ENCODE measurements at places on chromosomes 12 and 14.
A peak's percentile ranks its signal among the peaks of the same experiment; 100 is the strongest.

DNA sequence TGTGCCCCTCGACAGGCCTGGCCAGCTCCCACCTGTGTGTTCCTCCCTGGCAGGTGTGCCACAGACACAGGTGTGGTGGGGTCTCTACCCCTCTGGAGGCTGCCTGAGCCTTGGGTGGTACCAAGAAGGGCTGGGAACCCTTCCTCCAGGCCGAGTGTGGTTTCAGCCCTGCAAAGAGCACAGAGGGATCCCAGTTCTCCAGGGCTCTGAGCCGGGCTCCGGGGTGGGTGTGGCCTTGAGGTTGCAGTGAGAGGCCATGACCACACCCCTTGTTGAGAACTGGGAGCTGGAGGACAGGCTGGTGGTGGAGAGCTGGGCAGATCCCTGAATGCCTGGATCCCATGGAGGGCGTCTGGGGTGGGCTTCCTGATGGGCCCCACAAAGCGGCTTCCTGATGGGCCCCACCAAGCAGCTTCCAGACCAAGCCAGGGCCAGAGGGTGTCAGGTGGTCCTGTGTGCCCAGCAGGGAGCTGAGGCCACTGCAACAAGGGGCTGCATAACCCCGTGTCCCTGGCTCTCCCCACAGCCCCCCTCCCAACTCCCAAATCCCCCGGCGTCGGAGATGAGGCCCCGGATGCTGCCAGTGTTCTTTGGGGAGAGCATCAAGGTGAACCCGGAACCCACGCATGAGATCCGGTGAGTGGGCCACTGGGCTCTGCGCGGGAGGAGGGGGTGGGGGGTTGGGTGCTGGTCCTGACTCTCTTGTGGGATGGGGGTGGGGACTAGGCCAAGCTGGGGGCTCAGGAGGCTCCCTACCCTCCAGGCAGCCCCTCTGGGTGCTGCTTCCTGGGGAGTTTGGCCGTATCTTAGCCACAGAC lies 16.6 kb downstream of the RFLNA start:
- H3K4me3 ChIP-seq: no peak overlapping the region
- no peaks in the 10 kb centered on the region for H3K4me1 ChIP-seq
- H3K27me3 ChIP-seq: no peaks in the 10 kb centered on the region
- no peak for DNase-seq

DNA sequence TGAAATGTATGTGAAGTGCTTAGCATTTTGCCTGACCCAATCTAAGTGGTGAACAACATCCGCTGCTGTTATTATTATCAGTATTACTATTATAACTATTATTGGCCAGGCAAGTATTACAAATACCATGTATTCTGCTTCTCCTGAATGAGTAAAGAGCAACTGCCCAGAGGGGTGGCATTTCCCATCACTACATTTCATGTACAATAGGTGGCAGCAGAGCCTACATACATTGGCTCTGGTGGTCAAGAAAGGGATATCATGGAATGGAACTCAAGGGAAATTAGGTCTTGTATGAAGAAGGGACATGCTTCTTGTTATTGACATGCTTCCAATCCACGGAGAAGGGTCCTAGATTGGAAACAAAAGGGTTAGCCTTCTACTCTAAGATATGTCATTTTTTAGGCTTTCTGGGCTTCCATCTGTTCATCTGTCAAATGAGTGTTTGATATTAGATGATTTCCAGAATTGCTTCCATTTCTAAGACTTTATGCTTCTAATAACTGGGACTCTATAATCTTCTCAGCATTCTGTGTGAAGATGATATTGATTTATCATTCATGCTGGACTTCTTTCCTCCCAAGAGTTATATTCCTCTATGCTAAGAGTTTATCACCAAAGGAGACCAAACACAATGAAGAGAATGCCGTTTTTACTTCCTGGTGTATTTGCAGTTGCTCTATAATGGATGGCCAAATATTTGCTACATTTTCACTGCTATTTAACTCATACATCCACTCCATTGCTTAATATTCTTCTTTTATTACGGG lies 239.1 kb downstream of the SSPN start:
- DNase-seq: no peak
- no peaks in the 10 kb centered on the region for H3K27me3 ChIP-seq
- peaks cover 19% of the 10 kb centered on the region for H3K36me3 ChIP-seq
- H3K4me3 ChIP-seq: no peak overlapping the region
- no peaks in the 10 kb centered on the region for H3K4me1 ChIP-seq

GRCh38 chr12:80556566-80556965 lies 112.5 kb downstream of the PTPRQ start:
- no peaks in the 10 kb centered on the region for H3K27me3 ChIP-seq
- H3K4me3 ChIP-seq: no peak overlapping the region
- no peaks in the 10 kb centered on the region for H3K36me3 ChIP-seq
- no peaks in the 10 kb centered on the region for H3K4me1 ChIP-seq

- H3K27me3 ChIP-seq: no peaks in the 10 kb centered on the region
- DNase-seq: no peak
- no peak overlapping the region for H3K27ac ChIP-seq
- H3K4me1 ChIP-seq: peaks cover 6% of the 10 kb centered on the region
- H3K36me3 ChIP-seq: no peaks in the 10 kb centered on the region
Observed at GRCh38 chr14:75461755-75462349, 34.0 kb downstream of the JDP2 start.

DNA sequence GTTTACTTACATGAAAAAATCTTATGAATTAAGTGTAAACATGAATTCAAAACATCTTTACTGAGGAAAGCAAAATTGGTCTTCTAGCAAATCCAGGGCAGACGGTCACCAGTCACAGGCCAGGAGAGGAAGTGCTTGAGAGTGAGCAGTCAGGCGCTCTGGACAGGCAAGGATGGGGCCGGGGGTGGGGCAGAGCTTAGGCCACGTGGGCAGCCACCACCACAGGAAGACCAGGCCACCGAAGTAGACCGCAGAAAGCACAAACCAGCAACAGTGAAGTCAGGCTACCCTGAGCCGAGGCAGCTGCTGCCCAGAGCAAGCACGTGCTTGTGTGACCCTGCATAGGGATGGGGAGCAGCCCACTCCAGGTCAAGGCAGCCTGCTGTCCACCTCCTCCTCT lies 33.5 kb downstream of the SLC6A12 start:
- no peaks in the 10 kb centered on the region for H3K36me3 ChIP-seq
- peaks cover 30% of the 10 kb centered on the region for H3K27me3 ChIP-seq
- H3K27ac ChIP-seq: no peak overlapping the region
- H3K4me1 ChIP-seq: peaks cover 14% of the 10 kb centered on the region
- no peak for DNase-seq
- no peak overlapping the region for H3K4me3 ChIP-seq

GRCh38 chr12:48866052-48866711 lies 512 bp upstream of the RND1 start:
- peaks cover 23% of the 10 kb centered on the region for H3K27me3 ChIP-seq
- peak overlapping the region; percentile 91 for H3K27ac ChIP-seq
- H3K4me3 ChIP-seq: peak overlapping the region; percentile 93
- peaks cover 3% of the 10 kb centered on the region for H3K36me3 ChIP-seq
- H3K4me1 ChIP-seq: peaks cover 23% of the 10 kb centered on the region

DNA sequence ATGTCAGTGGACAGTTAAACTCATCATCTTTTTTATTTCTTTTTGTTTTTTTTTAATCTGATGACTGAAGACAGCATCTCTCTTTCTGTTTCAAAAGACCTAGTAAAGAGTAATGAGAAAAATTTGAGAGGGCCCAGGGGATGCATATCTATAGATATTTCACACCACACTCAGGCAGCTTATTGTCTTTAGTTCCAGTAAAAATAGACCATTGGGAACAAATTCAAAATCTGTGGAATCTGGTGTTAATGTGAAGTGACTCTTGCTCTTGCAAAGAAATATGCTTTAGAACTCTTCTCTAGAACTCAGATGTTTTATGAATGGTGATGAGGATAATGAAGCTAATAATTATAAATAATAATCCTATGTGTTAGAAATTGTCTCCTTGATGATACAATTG lies 214.5 kb upstream of the ATP2B1 start:
- no peak overlapping the region for H3K27ac ChIP-seq
- peaks cover 10% of the 10 kb centered on the region for H3K4me1 ChIP-seq
- H3K36me3 ChIP-seq: no peaks in the 10 kb centered on the region

DNA sequence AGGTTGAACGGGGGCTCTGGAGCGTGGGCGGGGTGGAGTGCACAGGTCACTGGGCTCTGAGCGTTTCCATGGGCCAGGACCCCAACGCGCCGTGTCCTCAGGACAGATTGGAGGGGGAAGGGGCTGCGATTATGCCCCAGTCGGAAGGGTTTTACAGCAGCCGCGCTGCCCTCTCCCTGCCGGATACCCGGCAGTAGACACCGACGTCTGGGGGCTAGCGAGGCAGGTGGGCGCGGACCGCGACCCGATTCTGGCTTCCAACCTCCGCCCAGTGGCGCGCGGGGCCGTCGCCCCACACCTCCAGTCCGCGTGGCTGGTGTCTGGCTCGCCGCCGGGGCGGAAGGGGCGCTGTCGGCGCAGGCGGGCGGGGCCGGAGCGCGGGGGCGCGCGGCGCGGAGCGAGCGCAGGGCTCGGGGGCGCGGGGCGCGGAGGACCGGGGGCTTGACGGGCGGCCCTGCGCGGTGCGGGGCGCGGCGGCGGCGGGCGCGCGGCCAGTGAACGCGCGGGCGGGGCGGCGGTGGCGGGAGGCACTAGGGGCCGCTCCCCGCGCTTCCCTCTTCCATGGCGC lies 2.4 kb upstream of the KIF26A start:
- H3K4me1 ChIP-seq: peaks cover 8% of the 10 kb centered on the region
- H3K27me3 ChIP-seq: peaks cover 30% of the 10 kb centered on the region
- no peak overlapping the region for H3K27ac ChIP-seq
- H3K36me3 ChIP-seq: no peaks in the 10 kb centered on the region
- H3K4me3 ChIP-seq: no peak overlapping the region

DNA sequence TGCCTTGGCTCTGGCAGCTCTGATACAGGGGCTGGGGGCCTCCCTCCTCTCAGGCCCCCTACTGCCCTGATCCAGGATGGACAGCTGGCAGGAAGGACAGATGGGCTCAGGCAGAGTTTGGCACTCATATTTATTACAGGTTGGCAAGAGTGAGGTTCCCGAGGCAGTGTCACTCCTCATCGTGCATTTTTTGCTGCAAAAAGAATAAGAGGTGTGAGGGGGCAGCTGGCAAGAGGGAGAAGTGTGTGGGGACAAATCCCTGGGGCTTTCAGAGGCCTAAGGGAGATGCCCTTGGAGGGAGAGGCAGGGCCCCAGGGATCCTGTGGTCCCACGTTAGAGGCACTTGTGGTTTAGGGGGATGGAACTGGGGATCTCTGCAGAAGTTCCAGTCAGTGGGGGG lies 5.0 kb downstream of the CMTM5 start:
- H3K36me3 ChIP-seq: no peaks in the 10 kb centered on the region
- no peak overlapping the region for H3K27ac ChIP-seq
- peaks cover 2% of the 10 kb centered on the region for H3K4me1 ChIP-seq
- no peak overlapping the region for H3K4me3 ChIP-seq
- DNase-seq: no peak
- peaks cover 36% of the 10 kb centered on the region for H3K27me3 ChIP-seq

DNA sequence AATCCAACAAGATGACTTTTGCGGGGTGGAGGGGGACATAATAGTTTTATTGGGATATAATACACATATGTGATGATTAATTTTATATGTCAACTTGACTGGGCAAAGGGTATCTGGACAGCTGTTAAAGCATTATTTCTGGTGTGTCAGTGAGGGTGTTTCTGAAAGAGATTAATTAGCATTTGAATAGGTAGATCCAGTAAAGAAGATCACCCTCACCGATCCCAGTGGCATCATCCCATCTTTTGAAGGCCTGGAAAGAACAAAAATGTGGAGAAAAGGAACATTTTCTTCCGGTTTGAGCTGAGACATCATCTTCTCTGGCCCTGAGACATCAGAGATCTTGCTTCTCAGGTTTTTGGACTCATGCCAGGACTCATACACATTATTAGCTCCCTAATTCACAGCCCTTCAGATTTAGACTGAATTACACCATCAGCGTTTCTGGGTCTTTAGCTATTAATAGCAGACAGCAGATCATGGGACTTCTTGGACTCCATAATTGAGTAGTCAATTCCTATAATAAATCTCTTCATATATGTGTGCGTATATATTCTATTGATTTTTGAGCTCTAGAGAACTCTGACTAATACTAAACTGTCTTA lies 283.6 kb downstream of the PCNX1 start:
- no peaks in the 10 kb centered on the region for H3K4me1 ChIP-seq
- H3K27ac ChIP-seq: no peak overlapping the region
- H3K4me3 ChIP-seq: no peak overlapping the region
- H3K36me3 ChIP-seq: peaks cover 5% of the 10 kb centered on the region

GRCh38 chr12:52944683-52945388 lies 4.1 kb upstream of the KRT18 start:
- DNase-seq: no peak
- no peak overlapping the region for H3K4me3 ChIP-seq
- peaks cover 15% of the 10 kb centered on the region for H3K4me1 ChIP-seq
- H3K27me3 ChIP-seq: peaks cover 3% of the 10 kb centered on the region
- no peak overlapping the region for H3K27ac ChIP-seq
- no peaks in the 10 kb centered on the region for H3K36me3 ChIP-seq

GRCh38 chr12:121297435-121297991 lies 1.0 kb upstream of the CAMKK2 start:
- peaks cover 7% of the 10 kb centered on the region for H3K4me1 ChIP-seq
- H3K36me3 ChIP-seq: no peaks in the 10 kb centered on the region
- DNase-seq: no peak
- peak overlapping the region; percentile 87 for H3K4me3 ChIP-seq

GRCh38 chr12:69440016-69440415 lies 30.2 kb upstream of the FRS2 start:
- H3K4me3 ChIP-seq: no peak overlapping the region
- H3K36me3 ChIP-seq: peaks cover 5% of the 10 kb centered on the region
- H3K27ac ChIP-seq: no peak overlapping the region
- H3K4me1 ChIP-seq: no peaks in the 10 kb centered on the region
- H3K27me3 ChIP-seq: no peaks in the 10 kb centered on the region
